Thymus (tissue), 14 donors: ENCODE measurements at places on chromosomes 3 and 15. TPM values are rescaled to one million over a fixed set of nuclear protein-coding genes. Genes with fewer than 3 reads are reported as not detected.
A peak's percentile ranks its signal among the peaks of the same experiment; 100 is the strongest.

Gene RBPMS2
- total RNA-seq = 0.19 TPM

Gene RTP3
- not detected for total RNA-seq

Gene CPLX3
- total RNA-seq = 0.05 TPM

Gene FOXB1
- 0.05 TPM for total RNA-seq

Gene ARHGAP11A
- total RNA-seq = 25.2 TPM

Gene ANKRD63
- total RNA-seq = not detected

Gene CHDH
- total RNA-seq = 0.38 TPM

Gene DNAJB11
- total RNA-seq = 42.8 TPM

Gene MEGF11
- 0.28 TPM for total RNA-seq

Gene SIAH2
- total RNA-seq = 24.5 TPM

DNA sequence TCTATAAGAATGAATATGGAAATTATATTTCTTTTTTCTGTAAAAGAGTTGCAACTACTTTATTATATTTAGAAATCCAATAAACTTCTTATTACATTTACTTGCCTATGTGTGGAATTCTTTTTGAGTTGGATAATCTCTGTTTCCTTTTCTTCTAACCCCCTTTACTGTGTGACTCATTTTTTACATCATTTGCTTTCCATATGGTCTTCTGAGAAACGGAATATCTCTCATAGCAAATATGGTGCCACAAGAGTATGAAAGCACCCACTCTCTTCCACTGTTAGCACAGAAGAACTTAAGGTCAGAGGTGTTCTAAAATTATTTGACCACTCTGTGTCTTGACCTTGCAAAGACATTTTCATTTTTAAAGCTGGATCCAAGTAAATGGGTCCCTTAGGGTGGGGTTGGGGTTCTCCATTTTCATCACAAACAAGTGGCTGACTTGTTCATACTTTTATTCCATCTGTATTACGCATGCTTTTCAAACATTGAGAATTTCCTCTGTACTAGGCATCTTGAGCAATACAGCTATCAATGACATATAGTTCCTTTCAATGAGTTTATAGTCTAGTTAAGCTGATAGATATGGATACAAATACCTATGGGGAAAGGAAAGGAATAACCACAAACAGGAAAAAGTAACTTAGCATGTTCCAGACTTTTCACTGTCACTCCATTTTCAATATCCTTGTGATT is 281.1 kb upstream of the TPRG1 start:
- no peak for DNase-seq
- no peak overlapping the region for H3K27ac ChIP-seq
- no peaks in the 10 kb centered on the region for H3K27me3 ChIP-seq
- H3K4me1 ChIP-seq = no peaks in the 10 kb centered on the region

GRCh38 chr15:50138391-50138790 is 19.4 kb upstream of the ATP8B4 start:
- H3K27me3 ChIP-seq = no peaks in the 10 kb centered on the region
- no peak for DNase-seq
- H3K36me3 ChIP-seq = no peaks in the 10 kb centered on the region
- H3K4me1 ChIP-seq = no peaks in the 10 kb centered on the region

GRCh38 chr3:53880396-53881345 is 1.3 kb downstream of the ACTR8 start:
- peak overlapping the region; percentile 71 for H3K4me3 ChIP-seq
- no peak for DNase-seq
- no peak overlapping the region for H3K27ac ChIP-seq

GRCh38 chr15:79094611-79095021 is 4.0 kb upstream of the RASGRF1 start:
- H3K4me3 ChIP-seq = no peak overlapping the region
- DNase-seq = no peak
- H3K27me3 ChIP-seq = peaks cover 43% of the 10 kb centered on the region
- no peaks in the 10 kb centered on the region for H3K4me1 ChIP-seq

DNA sequence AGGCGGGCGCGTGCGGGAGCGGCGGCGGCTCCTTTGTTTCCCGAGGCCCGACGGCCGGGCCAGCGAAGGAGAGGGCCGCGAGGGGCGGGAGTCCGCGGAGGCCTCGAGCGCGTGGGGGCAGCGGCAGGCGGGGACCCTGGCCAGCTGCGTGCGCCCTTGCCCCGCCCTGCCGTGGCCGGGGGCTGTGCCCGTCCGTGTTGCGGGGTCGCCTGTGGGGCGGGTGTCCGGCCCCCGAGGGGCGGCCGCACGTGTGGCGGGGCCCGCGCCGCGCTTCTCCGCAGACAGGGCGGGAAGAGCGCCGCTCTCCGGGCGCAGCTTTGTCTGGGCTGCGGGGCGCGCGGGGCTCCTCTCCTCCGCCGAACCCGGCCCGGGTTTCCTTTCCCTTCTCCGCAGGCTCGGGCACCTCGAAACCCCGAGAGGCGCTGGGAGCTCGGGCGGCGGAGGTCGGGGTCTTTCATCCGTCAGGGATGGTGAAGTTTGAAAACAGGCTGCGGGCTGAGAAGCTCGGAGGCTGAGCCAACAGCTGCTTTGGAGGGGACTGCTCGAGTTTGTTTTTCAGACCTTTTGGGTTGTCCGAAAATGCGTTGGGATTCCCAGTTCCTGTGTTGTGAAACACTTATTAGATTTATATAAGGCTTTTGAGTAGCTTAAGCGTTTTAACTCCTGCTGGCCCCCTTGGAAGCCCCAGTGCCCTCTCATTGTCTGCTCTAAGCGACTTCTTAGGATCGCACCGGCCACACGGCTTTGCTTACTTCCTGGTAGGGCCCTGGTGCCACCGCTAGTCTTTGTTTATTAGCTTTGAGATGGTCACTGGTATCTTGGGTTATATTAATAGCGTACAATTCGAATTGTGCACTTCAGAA is 817 bp downstream of the USP3 start:
- peaks cover 14% of the 10 kb centered on the region for H3K4me1 ChIP-seq
- H3K36me3 ChIP-seq = no peaks in the 10 kb centered on the region
- DNase-seq = peak; percentile 78
- H3K27ac ChIP-seq = peak overlapping the region; percentile 98
- no peaks in the 10 kb centered on the region for H3K27me3 ChIP-seq
- H3K4me3 ChIP-seq = peak overlapping the region; percentile 87

DNA sequence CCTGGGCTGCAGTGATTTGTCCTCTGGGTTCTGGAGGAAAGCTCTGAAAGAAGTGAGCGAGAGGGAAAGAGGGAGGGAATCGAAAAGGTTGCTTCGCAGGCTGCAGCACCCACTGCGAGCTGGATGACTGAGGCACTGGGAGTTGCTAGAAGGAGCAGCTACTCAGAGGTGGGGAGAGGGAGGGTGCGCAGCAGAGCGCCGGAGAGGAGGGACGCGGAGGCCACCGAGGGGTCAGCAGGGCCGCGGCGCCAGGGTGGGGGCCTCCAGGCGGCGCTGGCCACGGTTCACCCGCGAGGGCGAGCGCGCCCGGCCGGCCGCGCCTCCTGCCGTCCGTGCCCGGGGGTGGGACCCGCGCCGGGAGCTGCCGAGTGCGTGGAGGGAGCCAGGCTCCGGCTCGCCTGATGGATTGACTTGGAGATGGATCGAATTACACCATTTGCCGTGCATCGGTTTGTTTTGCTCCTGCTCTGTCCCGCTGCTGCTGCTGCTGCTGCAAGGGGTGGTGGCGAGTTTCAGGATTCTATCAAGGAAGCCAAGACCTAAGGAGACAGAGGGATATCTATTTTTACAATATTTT is at the start of gene SEMA6D:
SEMA6D (plus strand) TSS at position 470 of the 577 bp plus-strand sequence. CDS start 42,294 bp downstream, outside the sequence.
- DNase-seq = no peak
- H3K4me3 ChIP-seq = peak within 1 kb of the TSS; percentile 39
- H3K27me3 ChIP-seq = peaks cover 47% of the 10 kb centered on the region
- H3K4me1 ChIP-seq = no peaks in the 10 kb centered on the region

GRCh38 chr15:25469377-25469776 is 30.6 kb upstream of the UBE3A start:
- H3K4me1 ChIP-seq = no peaks in the 10 kb centered on the region
- H3K27me3 ChIP-seq = no peaks in the 10 kb centered on the region
- no peak for DNase-seq
- H3K27ac ChIP-seq = no peak overlapping the region
- no peaks in the 10 kb centered on the region for H3K36me3 ChIP-seq
- no peak overlapping the region for H3K4me3 ChIP-seq

DNA sequence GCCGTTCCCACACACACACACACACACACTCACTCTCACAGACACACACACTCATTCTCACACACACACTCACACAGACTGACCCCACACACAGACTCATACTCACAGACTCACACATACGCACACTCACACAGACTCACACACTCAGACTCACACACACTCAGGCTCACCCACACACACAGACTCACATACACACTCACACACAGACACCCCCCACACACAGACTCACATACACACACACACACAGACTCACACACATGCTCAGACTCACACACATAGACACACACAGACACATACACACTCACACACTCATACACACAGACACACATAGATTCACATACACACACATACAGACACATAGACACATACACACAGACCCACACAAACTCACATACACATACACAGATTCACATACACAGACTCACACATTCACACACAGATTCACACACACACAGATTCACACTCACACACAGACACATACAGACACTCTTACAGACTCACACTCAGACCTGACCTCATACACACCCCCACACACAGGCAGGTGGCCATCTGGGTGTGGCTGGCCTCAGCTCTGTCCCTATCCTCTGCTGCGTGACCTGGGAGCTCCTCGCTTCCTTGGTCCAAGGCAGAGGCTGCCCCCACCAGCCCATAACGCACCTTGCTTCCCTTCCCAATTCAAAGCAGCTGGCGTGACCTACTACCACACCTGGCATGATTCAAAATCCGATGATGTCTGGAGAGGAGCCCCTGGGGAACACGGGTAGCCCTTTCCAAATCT is 1.9 kb downstream of the C3orf22 start:
- DNase-seq = no peak
- H3K4me3 ChIP-seq = no peak overlapping the region
- H3K4me1 ChIP-seq = no peaks in the 10 kb centered on the region
- H3K36me3 ChIP-seq = no peaks in the 10 kb centered on the region

DNA sequence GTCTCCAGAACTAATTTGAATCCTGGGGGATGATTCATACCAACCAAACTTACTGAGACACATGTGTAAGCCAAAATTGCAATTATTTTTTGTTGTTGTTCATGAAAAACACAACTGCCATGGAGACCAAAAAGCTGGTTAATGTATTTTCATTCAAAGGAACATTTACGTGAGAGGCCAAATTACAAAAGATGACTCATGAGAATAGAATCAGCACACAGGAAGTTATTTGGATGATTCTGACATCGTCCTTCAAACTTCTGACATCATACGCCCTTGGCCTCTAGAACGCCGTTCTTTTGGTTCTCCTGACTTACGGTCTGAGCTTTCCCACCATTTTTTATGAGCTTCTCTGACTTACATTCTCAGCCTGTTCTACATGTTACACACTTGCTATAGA is 3.0 kb upstream of the ZNF280D start:
- no peak overlapping the region for H3K4me3 ChIP-seq
- no peak for DNase-seq
- no peaks in the 10 kb centered on the region for H3K36me3 ChIP-seq

- H3K27me3 ChIP-seq = no peaks in the 10 kb centered on the region
- H3K36me3 ChIP-seq = no peaks in the 10 kb centered on the region
- no peak overlapping the region for H3K4me3 ChIP-seq
- no peak for DNase-seq
- H3K27ac ChIP-seq = no peak overlapping the region
These were observed 8.2 kb downstream of the RTP3 start for GRCh38 chr3:46505953-46506352.

GRCh38 chr3:63370094-63370493 is 92.0 kb downstream of the SYNPR start:
- no peak overlapping the region for H3K4me3 ChIP-seq
- no peaks in the 10 kb centered on the region for H3K27me3 ChIP-seq
- H3K4me1 ChIP-seq = no peaks in the 10 kb centered on the region
- H3K36me3 ChIP-seq = no peaks in the 10 kb centered on the region

GRCh38 chr3:194768586-194768985 is 82.9 kb downstream of the FAM43A start:
- H3K27ac ChIP-seq = peak overlapping the region; percentile 32
- no peak overlapping the region for H3K4me3 ChIP-seq
- H3K4me1 ChIP-seq = peaks cover 9% of the 10 kb centered on the region
- no peaks in the 10 kb centered on the region for H3K36me3 ChIP-seq

DNA sequence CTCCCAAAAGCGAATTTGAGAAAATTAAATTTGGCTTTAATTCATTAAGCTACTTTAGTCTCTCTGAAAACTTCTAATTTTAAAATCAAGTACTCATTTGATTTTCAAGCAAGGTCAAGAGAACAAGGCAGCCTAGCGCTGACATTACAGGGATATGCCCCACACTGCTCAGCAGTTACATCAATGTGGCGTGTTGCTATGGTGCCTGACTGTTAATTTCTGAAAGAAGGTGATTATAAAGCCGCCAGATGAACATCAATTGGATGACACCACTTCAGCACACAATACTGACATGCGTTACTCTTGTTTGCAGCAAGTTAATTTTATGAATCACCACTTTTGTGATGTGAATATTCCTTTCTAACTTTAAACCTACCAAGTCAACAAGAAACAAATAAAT is 284.4 kb downstream of the FOXP1 start:
- no peaks in the 10 kb centered on the region for H3K36me3 ChIP-seq
- no peak overlapping the region for H3K4me3 ChIP-seq
- no peak overlapping the region for H3K27ac ChIP-seq
- peaks cover 6% of the 10 kb centered on the region for H3K4me1 ChIP-seq
- no peak for DNase-seq

- DNase-seq = no peak
- H3K27ac ChIP-seq = peak overlapping the region; percentile 21
- no peak overlapping the region for H3K4me3 ChIP-seq
- H3K36me3 ChIP-seq = no peaks in the 10 kb centered on the region
These were observed 129.5 kb upstream of the BHLHE40 start for GRCh38 chr3:4849739-4850138.

- no peak for DNase-seq
- no peak overlapping the region for H3K27ac ChIP-seq
- H3K4me3 ChIP-seq = no peak overlapping the region
- H3K4me1 ChIP-seq = no peaks in the 10 kb centered on the region
- H3K36me3 ChIP-seq = no peaks in the 10 kb centered on the region
- no peaks in the 10 kb centered on the region for H3K27me3 ChIP-seq
These were observed 99.5 kb upstream of the KCNMB2 start for GRCh38 chr3:178436773-178437172.

GRCh38 chr3:188037195-188037718 is 116.7 kb upstream of the LPP start:
- H3K27ac ChIP-seq = no peak overlapping the region
- H3K4me1 ChIP-seq = peaks cover 6% of the 10 kb centered on the region
- no peak overlapping the region for H3K4me3 ChIP-seq

DNA sequence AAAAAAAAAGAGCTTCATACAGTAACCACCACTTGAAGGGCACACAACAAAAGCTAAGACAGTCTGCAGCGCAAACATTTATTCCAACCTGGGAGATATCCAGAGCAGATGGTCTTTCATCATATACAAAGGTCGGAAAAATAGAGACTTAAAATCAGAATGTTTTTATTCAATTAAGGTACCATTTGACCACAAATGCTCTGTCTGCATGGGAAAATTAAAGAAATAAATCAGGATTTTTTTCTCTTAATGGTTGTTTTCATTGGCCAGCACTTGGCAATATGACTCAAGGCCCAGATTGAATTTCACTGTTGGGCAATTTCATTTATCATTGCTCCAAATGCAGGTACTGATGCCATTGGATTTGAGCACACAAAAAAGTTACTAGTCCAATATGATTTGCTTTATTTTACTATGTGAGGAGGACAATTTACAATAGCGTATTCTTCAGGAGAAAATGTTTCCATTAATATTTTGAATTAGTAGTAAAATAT is 145.9 kb upstream of the AGTR1 start:
- no peaks in the 10 kb centered on the region for H3K27me3 ChIP-seq
- no peak overlapping the region for H3K4me3 ChIP-seq
- no peak overlapping the region for H3K27ac ChIP-seq

- no peak overlapping the region for H3K4me3 ChIP-seq
- no peaks in the 10 kb centered on the region for H3K36me3 ChIP-seq
- DNase-seq = no peak
These were observed 35.5 kb downstream of the MDFIC2 start for GRCh38 chr3:70276901-70277300.
